ENCODE measurements at places on chromosomes 3 and 15.

- DNase-seq, result no peak
Observed at GRCh38 chr3:196523841-196524240, 8.7 kb upstream of the SMCO1 start.

GRCh38 chr3:78751266-78751665 is 1016.5 kb downstream of the ROBO1 start:
- DNase-seq, result no peak

- DNase-seq, result no peak
Observed at GRCh38 chr15:48330105-48330785, 984 bp upstream of the DUT start.

GRCh38 chr15:59447367-59447766 is 9.4 kb downstream of the FAM81A start:
- no peak for DNase-seq

DNA sequence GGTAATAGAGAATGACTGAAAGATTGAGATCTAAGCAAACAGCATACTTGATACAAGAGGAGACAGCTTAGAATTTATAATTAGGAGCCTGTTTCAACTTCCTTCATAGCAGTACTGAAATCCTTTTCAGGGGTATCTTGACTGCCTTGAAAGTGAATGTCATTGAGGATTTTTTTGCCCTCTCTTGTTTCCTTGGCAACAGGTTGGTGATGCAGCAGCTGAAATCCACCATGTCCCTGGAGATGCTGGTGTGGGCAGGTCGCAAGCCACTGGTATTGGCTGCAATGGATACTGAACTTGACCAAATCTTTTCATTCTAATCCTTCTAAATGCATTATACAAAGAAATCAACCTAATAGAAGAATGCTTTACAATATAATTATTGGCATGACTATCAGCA is 59.3 kb upstream of the GAP43 start:
- DNase-seq, result no peak
